ENCODE measurements at places on chromosomes 12 and 14.
A peak's percentile ranks its signal among the peaks of the same experiment; 100 is the strongest.

DNA sequence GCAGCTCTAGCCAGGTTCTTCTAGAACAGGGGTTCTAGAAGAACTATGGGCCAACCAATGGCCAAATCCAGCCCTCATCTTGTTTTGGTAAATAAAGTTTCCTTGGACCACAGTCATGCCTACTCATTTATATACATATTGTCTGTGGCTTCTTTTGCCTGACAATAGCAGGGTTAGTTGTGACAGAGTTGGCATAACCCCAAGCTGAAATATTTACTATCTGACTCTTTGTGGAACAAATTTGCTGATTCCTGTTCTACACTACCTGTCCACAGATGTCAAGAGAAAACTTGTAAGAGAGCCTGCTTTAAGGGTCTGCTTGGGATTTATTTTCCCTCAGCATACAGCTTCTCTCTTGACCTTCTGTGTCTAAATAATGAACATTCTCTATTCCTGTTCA lies 289.0 kb downstream of the KSR2 start:
- no peak for DNase-seq

GRCh38 chr12:117854339-117855012 lies 114.3 kb downstream of the KSR2 start:
- no peak for DNase-seq

- no peak for DNase-seq
Measured at GRCh38 chr14:89479802-89480201, 62.8 kb upstream of the FOXN3 start.

- no peak for DNase-seq
Measured at GRCh38 chr12:64608901-64609535, 1.3 kb upstream of the RASSF3 start.

GRCh38 chr12:100995771-100996170 lies 201.2 kb downstream of the ANO4 start:
- DNase-seq, result no peak

- peak; percentile 66 for DNase-seq
Measured at GRCh38 chr14:55107766-55108554, 21.1 kb upstream of the LGALS3 start.

- no peak for DNase-seq
Measured at GRCh38 chr12:86193931-86194330, 62.3 kb downstream of the MGAT4C start.

- DNase-seq, result no peak
Measured at GRCh38 chr12:102971227-102971626, 13.8 kb downstream of the ASCL1 start.

GRCh38 chr12:82176026-82176425 lies 182.2 kb downstream of the CCDC59 start:
- DNase-seq, result no peak

DNA sequence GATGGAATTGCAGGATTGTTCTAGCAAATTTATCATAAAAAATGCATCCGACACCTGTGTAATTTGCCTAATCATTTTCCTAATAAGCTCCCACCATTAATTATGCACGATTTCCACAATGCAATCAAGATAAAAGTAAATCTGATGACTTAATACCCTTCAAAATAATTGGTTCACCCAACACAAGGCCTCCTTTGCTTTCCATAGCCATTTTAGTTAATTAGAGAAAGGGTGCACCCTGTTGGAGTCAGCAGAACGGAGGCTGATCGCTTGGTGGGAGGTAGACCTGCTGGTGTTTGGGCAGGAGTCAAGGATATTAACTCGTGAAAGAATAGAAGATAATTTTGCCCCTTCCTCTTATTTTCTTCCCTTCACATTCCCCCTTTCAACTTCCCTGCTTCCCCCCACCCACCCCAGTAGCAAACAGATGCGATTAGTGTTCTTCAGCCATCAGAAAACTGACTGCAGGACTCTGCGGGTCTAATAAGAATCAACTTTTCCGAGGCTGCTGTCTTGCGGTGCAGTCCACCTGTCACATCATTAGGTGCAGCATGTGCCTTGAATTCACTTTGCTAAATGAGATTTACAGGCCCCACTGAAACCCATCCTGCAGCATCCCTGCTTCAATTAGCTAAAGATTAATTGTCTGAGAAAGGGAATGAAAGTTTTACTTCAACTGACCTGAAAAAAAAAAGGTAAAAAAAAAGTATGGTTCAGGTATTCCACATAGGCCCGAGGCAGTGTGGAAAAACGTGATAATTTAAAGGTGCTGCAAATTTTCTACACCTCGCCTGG lies 553.7 kb upstream of the LMO3 start:
- DNase-seq, result no peak

DNA sequence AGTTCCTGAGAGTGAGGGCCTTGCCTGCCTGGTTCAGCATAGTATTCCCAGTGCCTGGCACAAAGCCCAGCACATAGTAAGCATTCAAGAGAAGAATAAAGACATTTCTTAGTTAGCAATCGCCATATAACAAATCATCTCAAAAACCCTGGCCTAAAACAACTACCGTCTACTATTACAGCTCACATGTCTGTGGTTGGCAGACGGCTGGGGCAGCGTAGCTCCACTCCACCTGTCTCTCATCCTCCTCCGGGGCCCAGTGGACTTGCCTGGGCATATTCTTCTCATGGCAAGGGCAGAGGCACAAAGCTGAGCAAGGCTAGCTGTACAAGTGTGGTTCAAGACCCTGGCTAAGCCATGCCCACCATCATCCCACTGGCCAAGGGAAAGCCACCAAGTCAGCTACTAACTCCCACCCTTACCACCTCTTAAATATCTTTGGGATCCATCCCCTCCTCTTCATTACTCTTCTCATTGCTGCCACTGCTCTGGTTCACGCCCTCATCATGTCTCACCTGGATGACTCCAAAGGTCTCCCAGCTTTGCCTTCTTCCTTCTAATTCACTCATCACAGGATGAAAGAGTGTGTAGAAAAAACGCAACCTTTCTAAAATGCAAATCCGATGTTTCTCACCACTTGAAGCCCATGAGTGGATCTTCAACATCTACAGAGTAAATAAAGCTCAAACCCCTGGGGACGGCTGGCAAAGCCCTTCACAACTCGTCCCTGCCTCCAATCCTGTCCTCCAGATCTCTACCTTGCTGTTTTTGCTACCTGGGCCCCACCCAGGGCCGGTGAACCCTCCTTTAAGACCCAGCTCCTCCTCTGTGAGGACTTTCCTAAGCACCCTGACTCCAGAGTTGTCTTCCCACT lies 10.4 kb downstream of the TMEM229B start:
- no peak for DNase-seq

GRCh38 chr12:1262011-1262410 lies 271.0 kb downstream of the ERC1 start:
- DNase-seq, result no peak

GRCh38 chr14:89447182-89447944 lies 30.3 kb upstream of the FOXN3 start:
- no peak for DNase-seq

DNA sequence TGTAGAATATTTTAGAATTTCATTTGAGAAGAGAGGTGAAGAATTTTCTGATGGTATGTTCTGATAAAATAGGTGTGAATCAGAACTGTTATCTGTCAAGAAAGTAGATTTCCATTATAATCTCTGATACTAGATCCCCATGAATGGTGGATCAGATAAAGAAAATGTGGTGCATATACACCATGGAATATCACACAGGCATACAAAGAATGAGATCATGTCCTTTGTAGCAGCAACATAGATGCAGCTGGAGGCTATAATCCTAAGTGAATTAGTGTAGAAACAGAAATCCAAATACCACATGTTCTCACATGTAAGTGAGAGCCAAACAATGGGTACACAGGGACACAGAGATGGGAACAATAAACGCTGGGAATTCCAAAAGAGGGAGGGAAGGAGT lies 372.0 kb upstream of the ATP2B1 start:
- DNase-seq, result no peak

- DNase-seq, result no peak
Measured at GRCh38 chr12:44077294-44077693, 241.4 kb downstream of the TMEM117 start.

DNA sequence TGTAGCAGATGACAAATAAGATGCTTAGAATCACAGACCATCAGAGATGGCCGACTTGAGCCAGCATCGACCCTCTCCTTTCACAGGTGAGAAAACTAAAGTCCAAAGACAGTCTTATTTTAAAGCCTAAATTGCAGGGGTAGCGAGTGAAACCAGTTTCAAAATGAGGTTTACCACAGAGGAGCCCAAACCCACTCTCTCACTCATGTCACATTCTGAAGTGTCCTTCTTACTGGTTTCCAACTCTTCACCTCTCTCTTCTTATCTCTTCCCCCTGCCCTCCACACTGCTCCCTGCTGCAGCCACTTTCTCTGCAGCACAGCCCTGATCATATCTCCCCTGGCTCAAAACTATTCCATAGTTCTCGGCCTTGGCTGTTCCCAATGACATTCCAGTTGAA lies 57.0 kb upstream of the NID2 start:
- no peak for DNase-seq

DNA sequence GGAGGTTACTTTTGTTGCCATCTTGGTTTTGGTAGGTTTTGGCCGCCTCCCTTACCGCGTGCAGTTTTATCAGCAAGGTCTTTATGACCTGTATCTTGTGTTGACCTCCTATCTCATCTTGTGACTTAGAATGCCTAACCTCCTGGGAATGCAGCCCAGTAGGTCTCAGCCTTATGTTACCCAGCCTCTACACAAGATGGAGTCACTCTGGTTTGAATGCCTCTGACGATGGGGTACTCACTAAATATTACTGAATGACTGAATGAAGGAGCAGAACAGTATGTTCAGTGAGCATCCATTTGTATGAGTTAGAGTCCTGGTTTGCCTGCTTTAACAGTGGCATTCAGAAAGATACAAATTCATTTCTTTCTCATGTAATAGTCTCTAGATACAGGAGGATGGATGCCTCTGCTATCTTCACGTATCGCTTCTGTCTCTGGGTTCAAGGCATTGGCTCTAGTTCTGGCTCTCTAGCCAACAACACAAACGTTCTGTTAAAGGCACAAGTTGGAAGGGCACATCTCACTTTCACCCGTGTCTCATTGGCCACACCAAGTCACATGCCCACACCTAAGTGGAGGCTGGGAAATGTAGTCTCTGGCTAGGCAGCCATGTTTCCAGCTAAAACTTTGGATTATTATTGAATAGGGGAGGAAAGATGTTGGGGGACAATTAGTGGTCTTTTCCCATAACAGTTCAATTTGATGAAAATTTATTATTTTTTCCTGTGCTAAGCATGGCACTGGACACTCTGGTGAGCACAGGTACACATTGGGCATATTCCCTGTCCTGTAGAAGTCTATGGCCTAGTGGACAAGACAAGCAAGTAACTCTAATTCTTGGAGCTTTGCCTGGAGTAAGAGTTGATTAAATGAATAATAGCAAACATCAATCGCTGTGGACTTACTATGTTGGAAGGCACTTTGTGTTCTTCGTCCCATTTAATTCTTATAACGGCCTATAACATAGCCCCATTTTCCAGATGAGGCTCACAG lies 75.2 kb upstream of the RPH3A start:
- DNase-seq, result no peak

- no peak for DNase-seq
Measured at GRCh38 chr12:111309584-111309983, 59.3 kb downstream of the PHETA1 start.

Data from fibroblast of skin of left biceps (primary cell).